Colonic mucosa (tissue), 4 donors: ENCODE measurements at places on chromosomes 11 and 22. TPM values are rescaled to one million over a fixed set of nuclear protein-coding genes. Genes with fewer than 3 reads are reported as not detected.

- peak; percentile 65 for DNase-seq
- H3K4me3 ChIP-seq, result no peak overlapping the region
- H3K4me1 ChIP-seq, result no peaks in the 10 kb centered on the region
- H3K27me3 ChIP-seq, result no peaks in the 10 kb centered on the region
- no peaks in the 10 kb centered on the region for H3K36me3 ChIP-seq
Measured at GRCh38 chr11:68632802-68633201, 51.5 kb upstream of the GAL start.

DNA sequence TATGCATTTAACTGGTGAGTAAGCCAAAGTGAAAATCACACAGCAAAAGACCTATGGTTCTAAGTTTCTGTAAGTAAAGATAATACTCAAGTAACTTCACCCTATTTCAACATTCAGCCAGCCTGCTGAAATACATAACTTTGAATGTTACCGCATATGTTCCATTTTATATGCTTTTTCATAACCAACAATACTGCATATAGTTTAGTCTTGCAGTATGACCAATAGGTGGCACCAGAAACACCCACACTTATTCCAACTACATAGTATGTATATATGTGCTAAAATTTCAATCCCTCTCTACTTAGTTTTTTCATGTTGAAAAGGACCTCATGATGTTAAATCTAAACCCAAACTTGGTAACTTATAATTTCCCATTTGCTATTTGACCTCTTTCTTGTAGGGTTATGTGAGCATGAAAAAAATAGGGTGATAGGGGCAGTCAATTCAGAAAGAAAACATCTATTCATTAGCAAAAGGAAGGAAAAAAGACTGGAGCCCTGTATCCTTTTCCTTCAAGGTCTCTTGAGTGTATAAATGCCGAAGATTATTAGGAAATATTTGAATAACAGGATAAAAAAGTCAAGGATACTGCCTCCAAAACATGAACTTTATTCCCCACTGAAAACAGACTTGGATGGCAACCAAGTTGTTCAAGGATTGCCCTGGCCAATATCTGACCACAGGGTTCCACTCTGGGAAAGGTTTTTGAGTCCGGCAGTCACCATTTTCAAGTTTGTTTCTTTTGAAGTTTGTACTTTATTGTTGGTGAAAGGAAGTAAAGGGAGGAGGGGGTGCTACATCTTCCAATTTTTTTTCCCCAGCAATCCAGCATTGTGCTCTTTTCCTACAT, 23.8 kb upstream of the FZD4 start:
- H3K27ac ChIP-seq, result no peak overlapping the region
- no peaks in the 10 kb centered on the region for H3K4me1 ChIP-seq
- no peak for DNase-seq
- H3K4me3 ChIP-seq, result no peak overlapping the region
- H3K27me3 ChIP-seq, result no peaks in the 10 kb centered on the region

- DNase-seq, result no peak
- H3K27me3 ChIP-seq, result no peaks in the 10 kb centered on the region
- H3K36me3 ChIP-seq, result no peaks in the 10 kb centered on the region
- no peak overlapping the region for H3K27ac ChIP-seq
- H3K4me1 ChIP-seq, result no peaks in the 10 kb centered on the region
Measured at GRCh38 chr11:88405853-88406252, 68.3 kb upstream of the CTSC start.

DNA sequence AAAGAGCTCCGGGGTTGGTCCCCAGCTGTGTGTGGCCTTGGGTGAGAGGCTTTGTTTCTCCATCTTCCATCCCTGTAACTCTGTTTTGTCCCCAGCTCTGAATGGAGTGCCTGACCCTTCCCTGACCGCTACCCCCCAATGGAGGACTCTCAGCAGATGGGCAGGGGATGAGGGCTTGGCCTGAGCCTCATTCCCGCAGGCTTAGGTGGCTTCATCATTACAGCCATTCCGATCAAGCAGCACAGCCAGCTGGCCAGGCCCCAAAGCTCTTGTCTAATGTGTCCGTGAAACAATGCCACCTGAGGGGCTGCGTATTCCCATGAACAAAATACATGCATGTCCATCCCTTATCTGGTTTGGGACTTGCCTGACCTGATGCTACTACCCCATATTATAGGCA, 3.9 kb upstream of the CDC42EP2 start:
- H3K27ac ChIP-seq, result peak overlapping the region; percentile 12
- H3K4me1 ChIP-seq, result peaks cover 21% of the 10 kb centered on the region
- no peaks in the 10 kb centered on the region for H3K36me3 ChIP-seq

MS4A2 gene
- total RNA-seq, result 2.9 TPM
